ENCODE measurements at places on chromosomes 13 and 19.
A peak's percentile ranks its signal among the peaks of the same experiment; 100 is the strongest.

- DNase-seq, result no peak
These were observed 2.7 kb downstream of the GYS1 start for GRCh38 chr19:48990400-48990799.

- no peak for DNase-seq
These were observed 574.2 kb downstream of the TBC1D4 start for GRCh38 chr13:74907788-74908187.

GRCh38 chr13:51900471-51900870 is 38.7 kb downstream of the CCDC70 start:
- DNase-seq, result no peak

GRCh38 chr13:29369060-29369743 is 226.3 kb downstream of the SLC7A1 start:
- no peak for DNase-seq

GRCh38 chr19:17703824-17704463 is 15.3 kb upstream of the MAP1S start:
- peak; percentile 77 for DNase-seq

- DNase-seq, result no peak
These were observed 58.6 kb upstream of the WASF3 start for GRCh38 chr13:26498656-26499601.

DNA sequence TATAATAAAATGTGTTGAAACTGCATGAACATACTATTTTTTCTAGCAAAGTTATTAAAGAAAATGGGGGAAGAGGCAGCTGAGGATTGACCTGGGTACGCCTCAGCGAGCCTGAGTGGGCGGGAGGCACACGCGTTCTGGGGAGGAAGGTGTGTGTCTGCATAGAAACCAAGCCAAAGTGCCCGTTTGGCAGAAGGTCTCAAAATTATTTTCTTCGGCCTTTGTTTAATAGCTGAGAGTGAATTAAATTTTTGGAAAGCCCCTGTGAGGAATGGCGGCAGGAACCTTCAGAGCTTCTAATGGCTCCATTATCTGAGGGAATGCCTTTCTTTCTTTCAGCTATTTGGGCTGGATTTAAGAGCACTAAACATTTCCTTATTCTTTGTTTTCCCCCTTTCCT is 5.2 kb downstream of the ZIC2 start:
- DNase-seq, result no peak

DNA sequence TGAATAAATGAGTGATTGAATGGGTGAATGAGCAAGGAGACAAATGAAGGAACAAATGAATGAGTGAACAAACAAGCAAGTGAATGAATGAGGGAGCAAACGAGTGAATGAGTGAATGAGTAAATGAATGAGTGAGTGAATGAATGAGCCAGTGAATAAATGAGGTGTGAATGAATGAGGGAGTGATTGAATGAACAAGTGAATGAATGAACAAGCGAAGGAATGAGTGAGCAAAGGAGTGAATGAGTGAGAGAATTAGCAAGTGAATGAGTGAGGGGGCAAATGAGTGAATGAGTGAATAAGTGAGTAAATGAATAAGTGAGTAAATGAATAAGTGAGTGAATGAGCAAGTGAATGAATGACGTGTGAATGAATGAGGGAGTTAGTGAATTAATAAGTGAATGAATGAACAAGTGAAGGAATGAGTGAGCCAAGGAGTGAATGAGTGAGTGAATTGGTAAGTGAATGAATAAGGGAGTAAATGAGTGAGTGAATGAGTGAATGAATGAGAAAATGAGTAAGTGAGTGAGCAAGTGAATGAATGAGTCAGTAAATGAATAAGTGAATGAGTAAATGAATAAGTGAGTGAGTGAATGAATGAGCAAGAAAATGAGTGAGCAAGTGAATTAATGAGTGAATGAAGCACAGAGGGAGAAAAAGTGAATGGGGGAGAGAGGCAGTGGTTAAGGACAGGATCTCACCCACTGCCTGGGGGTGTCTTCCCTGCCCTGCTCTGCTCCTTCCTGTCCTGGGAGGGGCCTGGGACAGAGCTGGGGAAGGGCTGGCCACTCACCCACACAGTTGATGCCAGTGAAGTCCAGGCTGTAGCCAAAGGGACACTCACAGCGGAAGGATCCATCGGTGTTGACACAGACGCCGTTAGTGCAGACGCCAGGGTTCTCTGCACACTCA is 36.4 kb downstream of the CCL25 start:
- DNase-seq, result no peak

- DNase-seq, result no peak
These were observed 17.8 kb downstream of the POP4 start for GRCh38 chr19:29623726-29624488.

DNA sequence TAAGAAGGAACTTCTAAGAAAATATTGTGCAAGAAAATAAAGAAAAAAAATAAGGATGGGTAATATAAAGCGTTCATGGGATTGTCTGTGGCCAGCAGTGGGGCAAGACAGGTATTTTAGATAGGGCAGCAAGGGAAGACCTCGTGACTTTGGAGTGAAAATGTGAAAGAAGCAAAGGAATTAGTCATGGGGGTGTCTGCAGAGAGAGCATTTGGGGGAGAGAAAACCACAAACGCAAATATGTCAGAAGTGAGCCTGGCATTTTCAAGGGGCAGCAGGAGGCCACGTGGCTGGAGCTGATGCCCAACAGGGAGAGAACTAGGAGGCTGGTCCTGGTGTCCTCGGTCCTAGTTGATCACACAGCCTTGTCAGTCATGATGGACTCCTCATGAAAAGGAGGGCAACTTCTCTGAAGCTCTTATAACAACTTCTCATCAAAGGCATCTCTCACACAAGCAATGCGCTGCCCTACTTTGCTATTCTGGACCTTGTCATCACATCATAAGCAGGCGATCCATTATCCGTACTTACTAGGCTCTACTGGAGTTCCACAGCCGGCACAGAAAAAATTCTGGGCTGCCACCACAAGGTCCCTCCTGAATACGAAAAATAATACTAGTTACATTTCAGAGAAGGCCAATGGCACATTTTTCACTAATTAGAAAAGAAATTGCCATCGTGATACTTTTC is 31.0 kb downstream of the RUBCNL start:
- DNase-seq, result no peak

DNA sequence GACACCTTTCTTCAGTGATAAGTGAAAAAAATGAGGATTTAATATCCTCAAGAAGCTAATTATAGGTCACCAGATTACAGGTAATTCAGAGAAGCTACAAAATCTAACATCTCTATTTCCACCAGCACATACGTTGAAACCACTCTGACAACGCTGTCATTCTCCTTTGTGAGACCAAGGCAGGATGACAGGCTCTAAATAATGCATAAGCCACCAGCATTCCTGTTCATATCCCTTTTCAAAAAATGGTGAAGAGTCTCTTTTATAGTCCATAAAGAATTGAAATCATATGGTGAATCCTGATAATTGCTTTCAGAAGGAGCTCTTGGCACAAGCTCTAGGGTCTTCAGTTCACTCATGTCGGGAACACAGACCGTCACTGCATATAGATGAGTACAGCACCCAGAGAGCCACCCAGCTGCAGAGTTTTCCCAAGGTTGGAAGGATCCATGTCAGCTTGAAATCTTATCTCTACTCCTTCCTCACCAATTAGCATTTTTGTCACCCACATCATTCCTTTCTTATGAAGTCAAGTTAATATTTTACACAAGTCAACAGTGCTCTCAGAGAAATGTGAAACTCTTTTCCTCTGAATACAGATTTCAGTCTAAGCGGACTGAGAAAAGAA is 431.4 kb downstream of the TBC1D4 start:
- no peak for DNase-seq

- DNase-seq, result no peak
These were observed 79.4 kb upstream of the ZNF507 start for GRCh38 chr19:32265995-32266394.

- no peak for DNase-seq
These were observed 389.3 kb downstream of the FGF14 start for GRCh38 chr13:102012299-102013293.

Data from activated naive CD4-positive, alpha-beta T cell treated with anti-CD3 and anti-CD28 coated beads, Interleukin-2, amount 50 U/mL, for 16 hours (primary cell).